ENCODE measurements at places on chromosomes 5 and 9.

DNA sequence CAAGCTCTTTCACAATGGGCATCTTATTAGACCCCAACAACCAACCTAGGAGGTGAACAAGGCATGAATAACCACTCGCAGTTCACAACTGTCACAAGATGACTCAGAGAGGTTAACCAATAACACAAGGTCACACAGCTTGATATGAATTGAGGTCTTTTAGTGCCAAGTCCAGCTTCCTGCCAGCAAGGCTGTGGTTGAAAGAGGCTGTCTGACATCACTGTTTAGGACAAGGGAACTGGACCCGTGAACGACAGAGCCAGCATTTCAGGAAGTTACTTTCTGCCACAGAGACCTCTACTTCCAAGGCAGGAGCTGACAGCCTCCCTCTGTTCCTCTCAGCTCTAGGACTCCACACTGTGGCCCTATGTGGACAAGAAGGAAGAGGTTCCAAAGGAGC is 53.4 kb upstream of the ALDH1B1 start:
- DNase-seq = no peak

GRCh38 chr9:84953797-84954705 is 284.5 kb downstream of the NTRK2 start:
- DNase-seq = no peak

- peak; percentile 73 for DNase-seq
These were observed at the start of gene RUFY1 for GRCh38 chr5:179550511-179551342. Gene RUFY1 (plus strand): TSS chr5:179550554. CDS start chr5:179550570, 16 bp downstream.

DNA sequence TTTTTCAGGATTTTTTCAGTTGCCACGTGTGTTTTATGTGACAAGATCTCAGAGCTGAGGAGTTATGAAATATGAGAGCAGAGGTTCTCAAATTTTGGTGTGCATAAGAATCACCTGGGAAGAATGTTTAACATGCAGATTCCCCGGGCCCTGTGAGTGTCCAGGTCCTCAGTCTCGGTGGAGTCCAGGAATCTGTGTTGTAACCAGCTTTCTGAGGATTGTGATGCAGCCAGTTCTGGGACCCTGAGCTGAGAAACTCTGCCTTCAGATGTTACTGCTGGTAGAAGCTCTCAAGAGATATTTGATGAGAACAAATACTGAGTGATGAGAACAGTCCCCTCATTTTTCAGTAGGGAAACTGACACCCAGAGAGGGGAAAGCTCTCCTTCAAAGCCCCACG is 102.8 kb upstream of the SAP30L start:
- DNase-seq = no peak

DNA sequence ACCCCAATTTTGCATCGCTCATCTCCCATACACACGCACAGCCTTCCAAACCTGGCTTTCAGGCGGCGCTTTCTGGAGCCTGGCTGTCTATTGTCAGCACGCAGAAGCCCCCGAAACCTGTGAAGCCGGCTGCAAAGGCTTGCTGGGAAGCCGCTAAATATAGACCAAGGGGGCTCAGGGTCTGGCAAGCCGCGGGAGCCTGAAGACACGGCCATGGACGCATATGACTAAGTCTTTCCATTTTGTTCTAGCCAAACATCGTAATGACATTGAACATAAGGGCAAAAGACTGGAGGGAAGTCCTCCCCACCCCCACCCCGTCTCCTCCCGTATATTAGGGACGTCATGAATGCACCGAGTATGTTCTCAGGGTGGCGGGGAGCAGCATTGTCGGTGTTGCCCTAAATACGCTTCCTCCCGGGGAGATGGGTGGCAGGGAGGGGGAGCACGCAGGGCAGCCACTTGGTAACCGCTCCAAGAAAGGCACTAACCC is 1.1 kb downstream of the CTNND2 start:
- DNase-seq = no peak

GRCh38 chr5:60162441-60162840 is 268.9 kb upstream of the PDE4D start:
- DNase-seq = no peak

- no peak for DNase-seq
These were observed 201.1 kb upstream of the MVB12B start for GRCh38 chr9:126125577-126125976.

GRCh38 chr9:78592811-78593210 is 295.9 kb downstream of the PSAT1 start:
- DNase-seq = no peak

DNA sequence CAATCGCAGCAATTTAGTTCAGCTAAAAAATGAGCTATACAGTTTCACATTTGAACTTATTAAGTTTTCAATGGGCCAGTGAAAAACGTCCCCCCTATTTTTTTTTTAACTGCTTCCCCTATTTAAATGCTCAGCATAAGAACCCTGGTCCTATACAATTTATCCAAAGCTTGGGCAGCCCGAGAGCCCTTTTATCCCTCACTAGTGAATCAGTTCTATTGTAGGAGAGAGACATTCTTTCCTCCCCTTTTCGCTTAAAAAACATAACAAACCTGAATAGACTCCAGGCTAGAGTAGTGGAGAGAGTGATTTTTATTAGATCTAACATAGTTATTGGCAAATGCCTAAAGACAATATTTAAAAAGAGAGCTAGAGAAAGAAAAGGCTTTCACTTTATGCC is 1.4 kb downstream of the LIX1 start:
- DNase-seq = no peak

- no peak for DNase-seq
These were observed 111.9 kb upstream of the LPAR1 start for GRCh38 chr9:111150181-111150580.

- DNase-seq = no peak
These were observed 71.2 kb upstream of the TAF1L start for GRCh38 chr9:32706725-32707100.

DNA sequence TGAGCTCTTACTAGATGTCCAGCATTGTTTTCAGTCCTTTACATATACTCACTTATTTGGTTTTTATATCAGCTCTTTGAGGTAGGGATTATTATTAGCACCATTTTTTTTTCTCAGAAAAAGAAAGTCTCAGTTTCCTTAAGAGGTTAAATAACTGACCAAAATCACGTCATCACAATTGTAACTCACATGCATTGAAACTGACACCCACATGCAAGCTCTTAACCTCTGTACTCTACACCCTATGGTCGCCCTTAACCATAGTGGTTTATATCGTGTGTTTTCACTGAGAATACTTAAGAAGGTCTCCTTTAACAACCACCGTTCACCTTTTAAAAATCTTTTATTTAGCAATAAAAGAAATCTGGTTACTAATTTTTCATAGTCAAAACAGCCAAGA is 61.0 kb downstream of the PRDM6 start:
- DNase-seq = no peak

DNA sequence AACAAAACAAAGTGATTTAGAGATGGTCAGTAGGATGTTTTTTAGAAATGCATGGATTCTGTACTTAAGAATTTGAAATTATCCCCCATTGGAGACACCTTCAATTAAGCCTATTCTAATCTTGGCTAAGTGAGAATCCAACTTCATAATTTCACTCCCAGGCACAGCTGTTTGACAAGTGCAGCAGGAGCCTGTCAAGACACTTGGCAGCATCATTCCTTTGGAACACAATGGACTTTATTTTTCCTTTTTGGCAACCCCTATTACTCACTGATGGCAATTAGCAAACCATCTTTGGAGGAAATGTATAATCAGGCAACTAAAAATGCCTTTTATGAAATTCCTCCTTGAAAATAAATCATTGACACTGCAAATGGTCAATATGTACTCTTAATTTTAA is 194.7 kb downstream of the GLIS3 start:
- DNase-seq = no peak

GRCh38 chr5:138725153-138725817 is 27.9 kb upstream of the CTNNA1 start:
- no peak for DNase-seq

DNA sequence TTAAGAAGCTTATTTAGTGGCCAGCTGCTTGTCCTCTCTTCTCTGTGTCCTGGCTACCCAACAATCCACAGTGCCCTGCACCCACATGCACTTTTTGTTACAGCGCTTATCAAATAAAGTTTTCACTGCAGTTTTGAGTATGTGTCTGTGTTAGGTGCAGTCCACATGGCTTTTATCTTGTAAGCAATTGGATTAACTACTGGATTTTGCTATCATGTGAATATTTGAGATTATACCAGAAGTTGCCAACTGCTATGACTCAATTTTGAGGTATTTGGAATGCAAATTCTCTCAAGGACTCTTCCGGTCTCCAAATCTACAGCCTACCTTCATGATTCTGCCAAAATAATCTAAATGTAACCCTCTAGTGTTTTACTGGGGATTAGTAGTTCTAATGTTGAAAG is 690.2 kb downstream of the NR2F1-AS1 start:
- no peak for DNase-seq

GRCh38 chr5:58439094-58439644 is 20.7 kb downstream of the PLK2 start:
- no peak for DNase-seq

GRCh38 chr9:127898433-127899127 is 823 bp downstream of the ST6GALNAC6 start:
- no peak for DNase-seq

DNA sequence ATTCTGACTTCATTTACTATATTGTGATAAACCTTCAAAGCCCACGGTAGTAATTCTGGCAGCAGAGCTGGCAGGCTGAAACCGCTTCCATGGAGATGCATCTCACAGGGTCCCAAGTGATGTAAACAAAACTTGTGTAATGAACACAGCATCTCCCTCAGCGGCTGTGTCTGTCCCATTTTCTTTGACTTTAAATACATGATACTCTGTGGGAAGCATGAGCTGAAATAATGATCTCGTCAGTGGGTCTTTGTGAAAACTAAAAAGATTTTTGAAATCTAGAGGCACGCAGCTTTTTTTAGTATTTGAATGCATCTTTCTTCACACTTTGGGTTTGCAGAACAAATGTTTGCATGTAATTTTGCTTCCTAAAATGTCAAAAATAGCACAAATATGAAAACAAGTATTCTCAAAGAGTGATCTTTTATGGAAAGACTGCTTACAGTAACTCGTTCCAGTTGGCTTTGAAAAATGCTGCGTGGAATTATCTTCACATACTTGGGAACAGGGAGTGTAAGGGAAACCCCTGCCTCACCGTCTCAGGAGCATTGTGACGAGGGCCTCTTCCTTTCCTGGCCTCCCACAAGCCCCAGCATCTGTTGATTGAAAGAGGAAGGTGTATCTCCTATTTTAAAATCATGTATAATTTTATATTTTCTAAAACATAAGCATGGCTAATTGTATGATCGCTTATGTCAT is 18.1 kb upstream of the LPCAT1 start:
- no peak for DNase-seq

DNA sequence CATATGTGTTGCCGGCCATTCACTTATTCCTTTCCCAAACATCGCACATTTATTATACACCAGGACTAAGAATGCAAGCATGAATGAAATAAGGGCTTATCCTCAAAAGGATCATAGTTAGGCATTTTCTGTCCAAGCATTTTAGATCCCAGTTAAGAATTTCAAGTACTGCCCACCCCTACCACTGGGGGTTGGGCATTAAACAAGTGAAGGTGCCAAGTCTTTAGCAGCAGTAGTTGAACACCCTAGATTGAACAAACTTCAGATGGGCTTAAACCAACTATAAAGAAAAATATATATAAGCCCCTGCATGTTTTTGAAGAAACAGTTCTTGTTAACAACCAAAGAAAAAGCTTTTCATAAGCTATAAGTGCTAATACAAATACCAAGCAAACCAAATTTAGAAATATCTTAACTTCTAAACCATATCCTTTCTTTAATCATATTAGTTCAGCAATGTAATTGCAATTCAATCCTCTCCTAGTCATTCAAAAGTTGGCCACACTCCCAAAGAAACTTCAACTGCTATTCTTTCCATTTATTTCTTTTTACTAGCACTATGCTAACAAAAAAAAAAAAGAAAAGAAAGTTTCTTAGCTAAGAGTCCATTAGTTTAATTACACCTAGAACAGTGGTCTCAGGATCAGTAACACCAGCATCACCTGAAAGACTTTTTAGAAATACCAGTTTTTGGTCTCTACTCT is 149.8 kb downstream of the MLLT3 start:
- no peak for DNase-seq

GRCh38 chr9:127660886-127661741 is 45.7 kb upstream of the CFAP157 start:
- DNase-seq = no peak

DNA sequence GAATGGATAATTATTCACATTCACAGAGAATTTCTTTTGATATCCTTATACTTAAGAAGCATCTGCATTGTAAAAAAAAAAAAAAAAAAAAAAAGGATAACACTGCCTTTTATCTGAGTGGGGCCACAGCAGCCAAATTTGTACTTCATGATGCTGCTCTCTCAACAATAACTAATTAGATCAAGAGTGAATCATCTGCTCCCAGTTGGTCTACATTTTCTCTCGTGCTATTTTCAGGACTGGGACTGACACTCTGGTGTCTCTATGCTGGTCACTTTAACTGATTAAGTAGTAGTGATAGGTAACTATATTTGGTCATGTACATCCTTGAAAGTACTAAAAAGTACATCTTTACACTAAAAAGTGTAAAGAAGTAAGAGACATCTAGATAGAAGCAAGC is 90.1 kb downstream of the RFX3 start:
- no peak for DNase-seq

DNA sequence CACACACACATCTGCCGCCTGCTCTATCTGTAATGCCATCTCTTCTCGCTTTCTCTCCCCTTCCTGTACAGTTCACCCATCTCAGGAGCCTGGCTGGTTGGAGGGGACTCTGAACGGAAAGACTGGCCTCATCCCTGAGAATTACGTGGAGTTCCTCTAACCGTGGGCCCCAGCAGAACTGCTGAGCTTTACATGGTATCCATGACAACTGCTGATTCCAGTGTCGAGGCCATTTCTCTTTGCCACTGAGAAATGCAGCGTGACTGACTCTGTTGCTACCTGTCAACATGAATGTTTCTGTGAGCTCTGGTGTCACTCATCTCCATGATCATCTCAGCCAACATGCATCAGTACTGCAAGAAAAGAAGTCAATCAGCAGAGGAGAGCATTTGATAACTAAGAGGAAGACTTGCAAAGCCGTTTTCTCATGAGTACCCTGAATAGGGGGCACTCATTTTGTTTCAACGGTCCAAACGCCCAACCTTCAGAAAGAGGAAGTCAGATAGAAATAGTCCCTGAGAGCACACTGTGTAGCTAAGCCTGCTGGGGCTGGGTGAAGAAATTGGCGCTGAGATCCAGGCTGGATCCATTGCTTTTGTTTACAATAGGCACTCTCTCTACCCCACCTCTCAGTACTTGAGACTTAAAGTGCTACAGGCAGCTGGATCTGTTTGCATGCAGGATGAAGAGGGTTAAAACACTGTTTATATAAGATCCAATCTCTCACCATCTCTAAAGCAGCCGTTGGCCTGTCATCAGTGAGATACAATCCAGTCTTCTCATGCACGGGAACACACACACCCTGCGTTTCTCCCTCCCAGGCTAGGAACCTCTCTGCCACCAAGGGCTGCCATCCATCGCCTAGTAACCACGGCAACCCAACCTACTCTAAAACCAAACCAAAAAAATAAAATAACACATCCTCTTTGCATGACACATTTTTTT is 180.9 kb downstream of the NR3C1 start:
- peak; percentile 29 for DNase-seq
